ENCODE measurements at places on chromosomes 5 and 9. TPM values are rescaled to one million over a fixed set of nuclear protein-coding genes. Genes with fewer than 3 reads are reported as not detected.

Gene PRR7
- 12.5 TPM for polyA plus RNA-seq

Gene EGFL7
- polyA plus RNA-seq, result 43.0 TPM

Gene KCNV2
- polyA plus RNA-seq, result not detected

Gene LRRC70
- polyA plus RNA-seq, result 0.08 TPM

Gene QRFP
- polyA plus RNA-seq, result not detected

Gene LCN9
- not detected for polyA plus RNA-seq

DNA sequence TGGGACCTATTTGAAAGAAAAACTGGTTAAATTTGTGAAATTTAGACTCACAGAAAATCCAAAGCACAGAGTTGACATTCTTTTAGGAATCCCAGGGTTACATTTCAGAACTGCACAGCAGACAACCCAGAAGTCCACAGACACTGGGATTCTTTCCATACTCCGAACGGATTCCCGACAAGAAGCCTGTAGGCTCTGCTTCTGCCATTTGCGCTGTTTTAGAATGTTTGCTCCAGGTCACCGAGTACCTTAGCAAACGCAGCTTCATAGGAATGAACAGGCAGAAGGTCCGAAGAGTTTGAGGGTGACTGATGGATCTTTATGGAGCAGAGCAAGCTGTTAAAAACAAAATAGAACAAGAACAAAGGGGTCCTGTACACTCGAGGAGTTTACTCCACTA is 84.5 kb upstream of the NFIB start:
- DNase-seq, result no peak
- H3K27me3 ChIP-seq, result no peaks in the 10 kb centered on the region
- H3K4me1 ChIP-seq, result 0 out of 2 replicates have a peak, but pooled peaks cover 5% of the 10 kb centered on the region
- no peaks in the 10 kb centered on the region for H3K36me3 ChIP-seq

DNA sequence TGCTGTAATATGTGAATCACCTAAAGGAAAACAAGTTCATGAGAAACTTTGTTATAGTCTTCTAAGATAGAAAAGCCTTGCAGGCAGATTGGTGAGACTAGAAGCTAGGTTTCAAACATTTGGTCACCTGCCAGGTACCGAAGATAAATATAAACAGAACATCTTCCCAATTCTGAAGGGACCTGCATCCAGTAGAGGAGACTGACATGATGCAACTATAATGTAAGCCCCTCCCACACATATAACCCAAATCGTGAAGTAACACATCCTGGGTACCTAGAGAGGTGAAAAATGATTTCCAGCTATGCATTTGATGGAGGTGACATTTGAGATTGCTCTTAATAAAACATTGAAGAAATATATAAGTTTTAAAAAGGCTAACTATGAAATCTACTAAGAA is 29.9 kb downstream of the SHLD3 start:
- DNase-seq, result no peak
- no peak overlapping the region for H3K4me3 ChIP-seq
- peaks cover 30% of the 10 kb centered on the region for H3K36me3 ChIP-seq
- H3K4me1 ChIP-seq, result no peaks in the 10 kb centered on the region
- no peak overlapping the region for H3K27ac ChIP-seq
- H3K27me3 ChIP-seq, result no peaks in the 10 kb centered on the region

- H3K27me3 ChIP-seq, result peaks cover 14% of the 10 kb centered on the region
- H3K36me3 ChIP-seq, result no peaks in the 10 kb centered on the region
- H3K27ac ChIP-seq, result no peak overlapping the region
- H3K4me1 ChIP-seq, result no peaks in the 10 kb centered on the region
These were observed 46.9 kb upstream of the TCERG1 start for GRCh38 chr5:146400201-146400600.

DNA sequence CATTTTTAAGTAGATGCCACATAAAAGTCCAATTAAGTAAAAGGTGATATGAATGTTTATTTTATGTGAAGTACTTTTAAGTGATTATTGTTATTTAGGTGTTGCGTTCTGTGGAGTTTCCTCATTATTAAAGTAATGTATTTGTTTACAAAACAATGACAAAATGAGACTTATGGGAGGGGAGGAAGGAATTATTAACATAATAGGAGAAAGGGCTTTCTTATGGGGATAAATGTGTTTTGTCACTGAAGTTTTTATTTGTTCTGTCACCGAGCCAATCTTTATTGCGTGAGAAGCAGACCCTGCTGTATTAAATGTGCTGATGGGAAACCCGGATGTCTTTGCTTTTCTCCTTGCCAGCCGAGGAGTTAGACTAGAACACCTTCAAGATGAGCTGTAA is 44.5 kb downstream of the TRIO start:
- peaks cover 48% of the 10 kb centered on the region for H3K4me1 ChIP-seq
- H3K4me3 ChIP-seq, result no peak overlapping the region
- peak overlapping the region; percentile 94 for H3K27ac ChIP-seq
- H3K36me3 ChIP-seq, result no peaks in the 10 kb centered on the region
- H3K27me3 ChIP-seq, result no peaks in the 10 kb centered on the region
- DNase-seq, result no peak

DNA sequence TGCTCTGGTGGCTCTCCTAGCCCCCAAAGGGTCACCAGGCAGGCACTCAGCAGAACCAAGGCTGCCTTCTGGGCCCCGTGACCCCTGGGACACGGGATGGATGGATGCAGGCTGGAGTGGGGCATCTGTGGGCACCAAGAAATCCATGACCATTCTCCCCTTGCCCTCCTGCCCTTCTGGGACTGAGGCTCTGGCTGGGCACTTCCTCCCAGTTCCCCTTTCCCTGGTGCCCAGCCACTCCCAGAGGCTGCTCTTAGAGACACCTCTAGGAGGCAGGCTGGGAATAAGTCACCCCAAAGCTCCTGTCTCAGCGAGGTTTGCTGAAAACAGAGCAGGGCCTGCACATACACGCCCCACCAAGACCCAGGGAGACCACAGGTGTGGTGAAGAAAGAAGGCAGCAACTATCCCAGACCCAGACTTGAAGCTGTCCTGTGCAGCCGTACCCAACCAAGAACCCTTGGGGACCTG is 943 bp downstream of the STING1 start:
- peaks cover 14% of the 10 kb centered on the region for H3K4me1 ChIP-seq
- no peaks in the 10 kb centered on the region for H3K27me3 ChIP-seq
- peak overlapping the region; percentile 91 for H3K27ac ChIP-seq
- peaks cover 15% of the 10 kb centered on the region for H3K36me3 ChIP-seq

- DNase-seq, result no peak
- H3K27ac ChIP-seq, result no peak overlapping the region
- no peak overlapping the region for H3K4me3 ChIP-seq
- H3K27me3 ChIP-seq, result no peaks in the 10 kb centered on the region
These were observed 264.0 kb downstream of the PIK3R1 start for GRCh38 chr5:68479524-68479923.

GRCh38 chr9:10007356-10007755 is 605.4 kb downstream of the PTPRD start:
- no peak overlapping the region for H3K27ac ChIP-seq
- H3K4me3 ChIP-seq, result no peak overlapping the region
- H3K27me3 ChIP-seq, result no peaks in the 10 kb centered on the region
- no peaks in the 10 kb centered on the region for H3K36me3 ChIP-seq
- peak; percentile 8 for DNase-seq

GRCh38 chr5:141878711-141879425 is 658 bp upstream of the PCDH1 start:
- H3K27me3 ChIP-seq, result peaks cover 78% of the 10 kb centered on the region
- peak; percentile 74 for DNase-seq
- peak overlapping the region; percentile 63 for H3K4me3 ChIP-seq
- H3K27ac ChIP-seq, result no peak overlapping the region
- no peaks in the 10 kb centered on the region for H3K36me3 ChIP-seq

- H3K4me1 ChIP-seq, result peaks cover 17% of the 10 kb centered on the region
- H3K27ac ChIP-seq, result no peak overlapping the region
- H3K27me3 ChIP-seq, result no peaks in the 10 kb centered on the region
- DNase-seq, result no peak
- H3K4me3 ChIP-seq, result no peak overlapping the region
These were observed 83.3 kb downstream of the AOPEP start for GRCh38 chr9:94809778-94810177.

DNA sequence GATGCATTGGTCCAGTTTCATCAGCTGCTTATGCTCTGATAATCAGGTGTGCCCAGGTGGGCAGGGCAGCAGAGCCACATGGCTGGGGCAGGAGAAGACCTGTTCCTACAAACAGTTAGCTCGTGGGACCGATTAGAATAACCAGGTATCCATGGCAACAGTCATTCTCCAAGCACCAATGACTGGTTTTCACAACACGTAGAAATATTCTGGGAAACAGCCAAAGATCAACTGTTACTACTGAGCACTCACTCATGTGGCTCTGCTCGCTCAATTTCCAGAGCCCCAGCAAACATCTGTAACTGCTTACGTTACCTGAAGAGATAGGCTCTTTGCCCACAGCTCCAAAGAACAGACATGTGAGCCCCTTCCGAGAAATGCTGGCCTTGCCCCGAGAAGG is 302.0 kb downstream of the AGTPBP1 start:
- no peaks in the 10 kb centered on the region for H3K4me1 ChIP-seq
- no peak overlapping the region for H3K4me3 ChIP-seq
- H3K27me3 ChIP-seq, result no peaks in the 10 kb centered on the region

GRCh38 chr5:127389601-127390000 is 99.0 kb downstream of the MEGF10 start:
- no peak overlapping the region for H3K4me3 ChIP-seq
- no peaks in the 10 kb centered on the region for H3K4me1 ChIP-seq
- DNase-seq, result no peak
- H3K27ac ChIP-seq, result no peak overlapping the region
- no peaks in the 10 kb centered on the region for H3K36me3 ChIP-seq
- no peaks in the 10 kb centered on the region for H3K27me3 ChIP-seq

All from SK-N-SH (cell line).